ENCODE measurements at places on chromosomes 16 and 17. TPM values are rescaled to one million over a fixed set of nuclear protein-coding genes. Genes with fewer than 3 reads are reported as not detected.

DNA sequence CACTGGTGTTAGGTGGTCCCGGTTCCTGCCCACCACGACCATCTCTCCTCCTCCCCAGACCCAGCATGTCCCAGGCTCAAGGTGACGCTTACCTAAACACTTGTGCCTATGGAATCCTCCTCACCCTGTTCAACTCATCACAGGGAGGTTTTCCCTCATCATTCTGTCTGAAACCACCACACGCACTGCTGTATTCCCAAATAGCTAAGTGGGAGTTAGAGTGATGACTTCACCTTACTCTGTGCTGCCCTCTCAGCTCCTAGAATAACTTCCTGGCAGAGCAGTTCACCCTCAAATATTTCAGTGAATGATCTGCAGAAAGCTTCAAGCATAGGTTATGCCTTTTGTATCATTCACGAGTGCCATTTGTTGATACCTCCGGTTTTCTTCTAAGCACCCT, 216.5 kb downstream of the CPPED1 start:
- DNase-seq, result no peak

The EVPL gene
- 0.26 TPM for total RNA-seq

The GNGT2 gene
- total RNA-seq, result 0.30 TPM

DNA sequence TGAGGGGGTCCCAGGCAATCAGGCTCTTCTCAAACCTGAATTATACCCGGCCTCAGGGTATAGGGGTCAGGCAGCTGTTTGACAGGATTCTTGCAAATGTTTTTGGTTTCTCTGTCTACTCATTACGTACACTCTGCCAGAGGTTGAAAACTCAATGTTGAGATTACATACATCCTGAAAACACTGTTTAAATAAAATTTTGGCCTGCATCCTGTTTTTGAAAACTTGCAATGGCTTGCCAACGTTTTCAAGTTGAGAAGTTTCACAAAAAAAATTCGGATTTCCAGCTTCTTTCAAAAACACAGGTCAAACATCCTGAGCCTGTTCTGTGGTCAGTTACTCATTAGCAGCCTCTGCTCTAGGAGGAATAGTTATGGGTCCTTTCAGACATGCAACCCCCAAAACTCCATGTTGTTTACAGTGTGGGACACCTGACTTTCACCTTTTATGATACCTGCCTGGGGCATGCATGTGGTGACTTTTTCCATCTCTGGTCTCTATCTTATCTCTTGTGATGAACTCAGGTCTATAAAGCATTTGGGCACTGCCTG, 577.8 kb downstream of the WWOX start:
- DNase-seq, result no peak
